ENCODE measurements at places on chromosomes 3 and 15. TPM values are rescaled to one million over a fixed set of nuclear protein-coding genes. Genes with fewer than 3 reads are reported as not detected.

GRCh38 chr15:55008421-55008820, 188.3 kb downstream of the RSL24D1 start:
- no peak for DNase-seq

DNA sequence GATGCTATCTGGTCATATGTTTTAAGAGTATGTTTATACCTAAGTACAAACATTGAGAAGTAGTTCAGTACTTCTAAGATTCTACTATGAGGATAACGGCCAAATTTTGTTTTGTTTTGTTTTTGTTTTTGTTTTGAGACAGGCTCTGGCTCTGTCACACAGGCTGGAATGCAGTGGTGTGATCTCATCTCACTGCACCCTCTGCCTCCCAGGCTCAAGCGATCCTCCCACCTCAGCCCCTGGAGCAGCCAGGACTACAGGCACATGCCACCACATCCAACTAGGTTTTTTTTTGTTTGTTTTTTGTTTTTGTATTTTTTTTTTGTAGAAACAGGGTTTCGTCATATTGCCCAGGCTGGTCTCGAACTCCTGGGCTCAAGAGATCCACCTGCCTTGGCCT, 47.5 kb upstream of the RPS17 start:
- no peak for DNase-seq

GRCh38 chr15:77632534-77633133, at the start of gene LINGO1:
LINGO1 (minus strand) TSS chr15:77632912; CDS start chr15:77632315, 597 bp downstream.
- no peak for DNase-seq

DNA sequence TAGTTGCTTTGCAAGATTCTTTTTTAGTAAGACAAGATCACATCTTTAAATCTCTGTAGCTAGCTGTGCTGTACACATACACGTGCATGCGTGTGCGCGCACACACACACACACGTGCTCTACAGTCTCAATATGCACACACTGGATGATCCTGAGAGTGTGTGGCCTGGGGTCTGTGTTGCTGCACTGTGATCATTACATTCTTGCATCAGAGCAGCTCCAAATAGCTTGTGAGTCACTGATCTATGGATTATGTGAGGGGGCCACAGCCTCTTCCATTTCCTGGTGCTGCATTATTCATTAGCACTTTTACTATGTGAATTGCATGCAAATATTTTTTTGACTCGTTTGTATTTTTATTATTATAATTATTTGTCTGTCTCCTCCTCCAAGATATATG, 34.6 kb downstream of the MCTP2 start:
- DNase-seq: no peak

DNA sequence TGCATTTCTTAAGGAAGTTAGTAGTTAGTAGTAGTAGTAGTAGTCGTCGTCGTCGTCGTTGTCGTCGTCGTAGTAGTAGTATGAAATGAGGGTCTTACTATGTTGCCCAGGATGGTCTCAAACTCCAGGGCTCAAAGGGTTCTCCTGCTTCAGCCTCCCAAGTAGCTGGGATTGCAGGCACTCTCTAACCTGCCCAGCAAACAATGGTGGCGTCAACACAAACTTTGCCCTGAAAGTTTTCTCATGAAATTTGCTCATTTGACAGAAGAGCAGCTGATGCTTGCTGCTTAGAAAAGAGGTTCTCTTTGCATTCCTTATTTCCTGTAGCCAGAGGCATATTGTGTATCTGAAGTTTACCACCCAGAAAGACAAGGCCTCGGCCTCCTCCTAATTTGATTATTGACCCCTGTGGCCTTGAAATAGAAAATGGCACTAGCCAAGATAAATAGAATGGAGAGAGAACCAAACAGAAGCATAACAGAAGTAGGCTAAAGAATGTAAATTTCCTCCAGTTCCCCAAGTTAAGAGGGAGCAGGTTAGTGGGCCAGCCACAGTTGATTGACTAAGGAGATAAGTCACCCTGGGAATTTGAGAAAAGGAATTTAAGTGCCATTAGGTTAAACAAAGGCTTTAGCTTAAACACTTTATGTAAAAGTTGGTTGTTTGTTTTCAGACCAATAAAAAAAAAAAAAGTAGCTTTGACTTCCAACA, 166.2 kb upstream of the ROBO2 start:
- no peak for DNase-seq

SLC49A4 gene
- 19.8 TPM for total RNA-seq

SEMA5B gene
- total RNA-seq: 0.16 TPM

SNX22 gene
- total RNA-seq: 1.6 TPM

CLDN11 gene
- total RNA-seq: 0.33 TPM

CKMT1B gene
- not detected for total RNA-seq

A4GNT gene
- 0.16 TPM for total RNA-seq
